ENCODE measurements at places on chromosomes 4 and X. TPM values are rescaled to one million over a fixed set of nuclear protein-coding genes. Genes with fewer than 3 reads are reported as not detected.

Gene AWAT2
- total RNA-seq: not detected

Gene HSPA4L
- 1.3 TPM for total RNA-seq

Gene PCSK1N
- 3.1 TPM for total RNA-seq

Gene PAGE2
- total RNA-seq: not detected

Gene PAGE5
- total RNA-seq: not detected

Gene MAD2L1
- total RNA-seq: 15.7 TPM

Gene SPIN2A
- total RNA-seq: not detected

Gene SMPX
- not detected for total RNA-seq

Gene TRIM2
- 26.4 TPM for total RNA-seq

Gene USP51
- 1.1 TPM for total RNA-seq

Gene HERC5
- 0.32 TPM for total RNA-seq

Gene FAAH2
- total RNA-seq: 0.11 TPM

Gene GRIA3
- total RNA-seq: 36.0 TPM

Gene STAP1
- total RNA-seq: not detected

Gene PPP1R2C
- not detected for total RNA-seq

Gene FRAS1
- 20.0 TPM for total RNA-seq

Gene ADH1A
- not detected for total RNA-seq

Gene ALAS2
- total RNA-seq: not detected

Gene UGT2A1
- not detected for total RNA-seq

Gene SGMS2
- total RNA-seq: 116 TPM

Gene PPP1R3F
- 6.2 TPM for total RNA-seq

Gene TCEAL6
- total RNA-seq: not detected

Gene GPC4
- total RNA-seq: 1.9 TPM

Gene RAB33A
- 3.3 TPM for total RNA-seq

Gene STAG2
- total RNA-seq: 51.7 TPM

Gene ARHGEF38
- total RNA-seq: not detected

Gene GLRA2
- total RNA-seq: not detected

Gene DNAAF6
- not detected for total RNA-seq

Gene CLTRN
- 0.13 TPM for total RNA-seq

Gene PCDH10
- not detected for total RNA-seq

All from GM23248 (cell line).